ENCODE measurements at places on chromosomes 12 and 14.

DNA sequence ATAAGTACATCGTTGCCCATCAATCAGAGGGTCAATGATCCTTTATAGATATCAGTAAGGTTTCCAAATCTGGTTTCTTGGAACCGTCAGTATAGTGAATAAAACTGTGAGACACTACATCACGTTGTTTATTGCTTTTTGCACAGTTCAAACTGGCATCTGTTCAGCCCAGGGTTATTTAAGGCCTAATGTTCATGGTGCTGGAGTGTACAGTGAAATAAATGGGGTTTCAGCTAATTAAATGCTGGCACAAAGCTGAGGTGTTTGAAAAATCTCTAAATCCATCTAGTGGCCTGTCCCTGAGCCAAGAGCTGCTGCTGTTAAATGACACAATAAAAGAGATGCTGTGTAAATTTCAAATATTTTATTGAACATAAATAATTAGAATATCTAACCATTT, 69.9 kb downstream of the RPS29 start:
- no peak for DNase-seq

- no peak for DNase-seq
Measured at GRCh38 chr14:68380329-68380741, 412.5 kb downstream of the ZFP36L1 start.

DNA sequence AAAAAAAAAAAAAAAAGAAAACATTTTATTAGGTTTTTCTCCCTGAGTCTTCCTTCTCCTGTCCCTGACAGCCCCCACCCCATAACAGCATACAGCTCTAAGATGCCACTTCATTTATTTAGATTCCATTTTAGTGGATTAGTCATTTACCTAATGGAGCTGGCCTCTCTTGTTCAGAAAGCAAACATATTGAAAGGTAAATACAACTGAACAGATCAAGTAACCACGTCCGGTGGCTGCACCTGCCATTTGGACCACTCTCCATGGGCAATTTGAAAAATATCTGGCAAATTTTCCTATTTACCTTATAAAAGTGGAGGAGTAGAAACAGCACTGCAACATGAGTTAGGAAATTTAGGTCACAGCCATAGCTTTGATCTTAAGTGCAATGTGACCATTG, 254.6 kb downstream of the C12orf42 start:
- no peak for DNase-seq

DNA sequence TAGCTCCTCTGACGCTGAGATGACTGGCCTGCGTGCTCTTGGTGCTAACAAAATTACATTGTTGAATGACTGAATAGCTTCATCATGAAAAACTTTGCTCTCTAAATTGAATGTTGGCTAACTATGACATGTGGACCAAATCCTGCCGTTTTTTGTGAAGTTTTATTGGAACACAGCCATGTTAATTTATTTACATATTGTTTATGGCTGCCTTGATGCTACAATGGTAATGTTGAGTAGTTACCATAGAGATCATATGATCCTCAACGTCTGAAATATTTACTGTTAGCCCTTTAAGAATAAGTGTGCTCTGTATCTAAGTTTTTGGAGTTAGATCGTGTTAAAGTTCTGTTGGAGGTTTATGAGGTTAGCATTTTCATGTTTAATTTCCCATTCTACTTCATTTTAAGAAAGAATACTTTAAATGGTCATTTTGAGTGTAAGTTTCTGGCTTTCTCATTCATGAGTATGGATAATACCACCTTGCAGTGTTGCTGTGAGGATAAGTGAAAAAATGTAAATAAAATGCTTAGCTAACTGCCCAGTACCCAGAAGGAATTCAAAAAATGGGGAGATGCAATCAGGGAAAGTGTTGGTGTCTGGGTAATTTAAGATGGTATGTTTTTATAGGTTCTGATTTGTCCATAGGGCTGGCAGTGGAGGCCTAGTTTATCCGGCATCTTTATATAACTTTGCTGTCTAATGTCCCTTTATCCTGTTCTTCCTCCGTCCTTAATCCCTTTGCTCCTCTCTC, 35.3 kb downstream of the NUBPL start:
- no peak for DNase-seq

DNA sequence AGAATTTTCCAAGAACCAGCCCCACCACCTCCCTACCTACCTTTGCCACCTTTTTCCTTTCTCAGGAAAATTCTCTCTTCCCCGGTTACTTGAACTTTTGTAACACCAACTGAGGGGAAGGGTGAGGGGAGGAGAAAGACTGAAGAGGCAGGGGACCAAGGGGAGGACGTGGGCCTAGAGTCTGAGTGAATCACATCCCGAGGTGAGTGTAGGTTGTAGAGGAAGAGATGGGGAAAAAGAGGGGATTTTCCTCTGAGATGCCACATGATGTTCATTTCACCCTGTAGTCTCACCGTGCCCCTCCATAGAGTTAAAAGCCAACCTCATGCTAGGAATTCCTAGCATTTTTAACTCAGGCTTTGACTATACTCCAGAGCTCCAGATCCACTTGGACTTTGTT, 311.8 kb downstream of the RPAP3 start:
- no peak for DNase-seq

- no peak for DNase-seq
Measured at GRCh38 chr14:100325958-100326357, 2.8 kb downstream of the SLC25A47 start.
